ENCODE measurements at places on chromosomes 1 and 21. TPM values are rescaled to one million over a fixed set of nuclear protein-coding genes. Genes with fewer than 3 reads are reported as not detected.

The FAM177B gene
- not detected for total RNA-seq

The PDZK1IP1 gene
- total RNA-seq = not detected

The GJC2 gene
- total RNA-seq = 1.1 TPM

The PSMB4 gene
- total RNA-seq = 457 TPM

The AMY2B gene
- 1.1 TPM for total RNA-seq

The CCDC185 gene
- not detected for total RNA-seq

The GJA9 gene
- not detected for total RNA-seq

The OR2AK2 gene
- not detected for total RNA-seq

The C1orf226 gene
- total RNA-seq = under 0.01 TPM

The CD164L2 gene
- not detected for total RNA-seq

The S100A14 gene
- total RNA-seq = not detected

The COL9A2 gene
- 0.56 TPM for total RNA-seq

The ZYG11A gene
- total RNA-seq = 2.0 TPM

The TAS1R3 gene
- total RNA-seq = not detected

The SSX2IP gene
- total RNA-seq = 13.4 TPM

The KCNJ15 gene
- under 0.01 TPM for total RNA-seq

The OR6K3 gene
- not detected for total RNA-seq

The MCOLN2 gene
- 1.1 TPM for total RNA-seq

The MPL gene
- not detected for total RNA-seq

Measured in IMR-90 (cell line).